ENCODE measurements at places on chromosomes 11 and 22.

GRCh38 chr11:82701847-82702520, 31.7 kb downstream of the FAM181B start:
- DNase-seq = no peak

DNA sequence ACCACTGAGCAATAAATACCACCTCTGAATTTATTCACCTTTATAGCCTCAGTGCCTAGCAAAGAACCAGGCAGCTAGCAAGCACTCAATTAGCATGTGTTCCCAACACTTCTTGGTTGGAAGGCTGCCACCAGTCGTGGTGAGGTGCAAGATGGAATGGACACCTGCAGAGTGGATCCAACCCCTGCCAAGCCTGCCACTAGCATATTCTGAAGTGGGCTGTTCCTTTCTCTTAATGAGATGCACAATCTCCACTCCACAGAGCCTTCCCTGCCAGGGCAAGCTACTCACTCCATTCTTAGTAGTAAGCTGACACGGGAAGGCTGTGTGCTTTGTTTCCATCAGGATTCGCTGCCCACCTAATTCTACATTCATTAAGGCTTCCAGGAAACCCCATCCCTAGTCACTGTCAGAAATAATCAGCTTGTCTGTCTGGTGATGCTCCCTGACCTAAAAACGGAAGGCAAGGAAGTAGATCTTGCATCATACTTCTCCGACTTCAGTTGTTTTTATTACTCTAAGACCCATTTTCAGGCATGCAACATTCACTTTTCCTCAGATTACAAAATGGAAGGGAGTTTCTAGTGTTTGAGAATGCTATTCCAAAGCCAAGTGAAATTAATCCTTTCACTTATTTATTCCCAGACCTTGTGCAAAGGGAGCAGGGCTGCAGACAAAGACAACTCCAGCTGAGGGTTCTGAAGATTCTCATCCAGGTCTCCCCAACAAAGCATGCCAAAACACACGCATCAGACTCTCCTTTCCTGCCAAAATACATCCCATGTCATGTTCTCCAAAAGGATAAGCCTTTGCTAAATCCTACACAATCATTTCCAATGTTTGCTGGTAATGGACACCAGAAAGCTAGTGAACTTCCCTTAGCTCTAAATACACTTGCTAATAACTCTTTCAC, 128.0 kb downstream of the TENM4 start:
- no peak for DNase-seq

GRCh38 chr11:116422556-116422955, 350.2 kb downstream of the BUD13 start:
- no peak for DNase-seq

DNA sequence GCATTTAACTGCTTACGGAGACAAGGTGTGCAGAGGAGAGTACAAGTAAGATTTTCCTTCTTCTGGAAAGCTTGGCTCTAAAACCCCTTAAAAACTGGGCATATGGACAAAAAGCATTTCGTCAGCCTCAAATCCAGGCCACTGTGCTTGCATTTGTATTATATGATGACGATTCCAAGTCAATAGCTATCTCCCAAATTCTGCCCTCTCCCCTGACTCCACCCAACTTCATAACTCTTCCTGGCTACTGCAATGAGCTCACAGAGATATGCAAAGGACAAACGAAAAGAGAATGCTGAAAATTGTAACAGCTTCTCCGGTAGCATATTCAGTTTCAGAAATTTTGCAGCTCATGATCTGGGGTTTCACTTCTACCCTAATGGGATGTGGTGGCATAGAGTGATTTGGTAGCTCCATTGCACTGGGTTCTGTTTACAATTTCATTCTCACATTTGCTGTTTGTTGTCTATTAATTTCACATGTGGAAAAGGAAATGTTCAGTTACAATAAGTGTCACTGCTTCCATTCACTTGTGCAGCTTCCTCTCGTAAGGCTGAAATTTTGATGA, 45.6 kb upstream of the CHRM4 start:
- no peak for DNase-seq

DNA sequence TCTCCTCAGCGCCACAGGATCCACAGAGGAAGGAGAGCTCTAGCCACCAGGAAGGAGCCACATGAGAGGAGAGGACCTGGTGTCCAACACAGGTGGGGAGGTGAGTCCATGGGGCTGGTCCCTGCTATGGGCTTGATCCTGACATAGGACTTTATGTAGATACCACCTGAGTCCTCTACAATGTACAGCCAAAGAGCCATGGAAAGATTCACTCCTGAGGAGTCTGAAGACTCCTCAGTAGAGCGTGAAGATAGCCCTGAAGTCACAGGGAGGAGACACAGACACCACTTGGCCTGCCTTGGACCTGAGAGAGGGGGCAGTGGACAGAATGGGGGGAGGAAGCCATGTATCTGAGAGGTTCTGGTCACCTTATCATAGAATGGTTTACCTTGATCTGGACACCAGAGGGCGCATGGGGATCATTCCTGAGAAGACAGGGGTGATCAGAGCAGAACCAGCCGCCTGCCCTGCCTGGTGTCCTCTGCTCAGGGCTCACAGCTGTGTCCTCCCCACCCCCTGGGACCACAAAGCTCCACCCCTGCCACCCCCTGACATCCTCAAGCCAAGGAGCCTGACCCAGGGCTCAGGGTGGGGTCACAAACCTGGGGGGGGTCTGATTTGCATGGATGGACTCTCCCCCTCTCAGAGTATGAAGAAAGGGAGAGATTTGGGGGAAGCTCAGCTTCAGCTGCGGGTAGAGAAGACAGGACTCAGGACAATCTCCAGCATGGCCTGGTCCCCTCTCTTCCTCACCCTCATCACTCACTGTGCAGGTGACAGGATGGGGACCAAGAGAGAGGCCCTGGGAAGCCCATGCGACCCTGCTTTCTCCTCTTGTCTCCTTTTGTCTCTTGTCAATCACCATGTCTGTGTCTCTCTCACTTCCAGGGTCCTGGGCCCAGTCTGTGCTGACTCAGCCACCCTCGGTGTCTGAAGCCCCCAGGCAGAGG, 77.0 kb downstream of the ZNF280B start:
- peak; percentile 77 for DNase-seq

GRCh38 chr22:49953027-49953679, 7.4 kb upstream of the PIM3 start:
- DNase-seq = no peak

DNA sequence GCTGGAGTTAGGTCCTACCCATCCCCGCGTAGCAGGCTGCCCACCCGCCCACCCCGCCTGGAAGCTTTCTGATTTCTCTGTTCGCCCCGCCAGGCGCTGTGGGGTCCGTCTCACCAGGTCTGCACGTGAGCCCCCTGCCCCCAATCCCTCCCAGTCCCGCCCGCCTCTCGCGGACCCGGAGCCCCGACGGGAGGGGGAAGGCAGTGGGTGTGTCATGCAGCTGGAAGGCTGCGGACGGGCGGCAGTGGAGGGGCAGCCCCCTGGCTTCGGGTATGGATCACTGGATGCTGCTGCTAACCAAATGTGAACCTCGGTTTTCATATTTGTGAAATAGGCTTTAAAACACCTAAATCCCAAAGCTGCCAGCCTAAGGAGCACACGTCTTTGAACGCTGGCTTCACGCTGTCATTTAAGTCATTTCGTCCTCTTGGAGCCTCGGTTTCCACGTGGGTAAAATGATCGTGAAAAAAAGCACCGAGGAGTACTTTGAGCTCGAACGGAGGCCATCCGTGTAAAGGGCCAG, 568 bp upstream of the BIK start:
- no peak for DNase-seq

GRCh38 chr22:22810471-22810870, 77.1 kb upstream of the IGLL5 start:
- DNase-seq = no peak

DNA sequence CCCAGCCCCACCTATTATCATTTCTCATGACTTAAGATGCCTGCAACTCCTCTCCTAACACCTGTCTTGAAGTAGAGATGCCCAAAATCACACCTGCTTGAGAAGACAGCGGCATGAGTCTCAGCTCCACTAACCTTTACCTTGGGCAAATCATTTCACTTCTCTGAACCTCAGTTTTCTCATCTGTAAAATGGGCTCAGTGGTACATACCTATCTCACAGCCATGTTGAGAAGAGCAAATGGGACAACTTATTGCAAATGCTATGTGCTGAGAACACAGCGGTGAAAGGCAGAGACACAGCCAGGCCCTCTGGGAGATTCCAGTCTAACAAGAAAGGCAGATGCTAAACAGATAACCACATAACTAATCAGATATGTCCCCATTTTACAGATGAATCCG, 7.8 kb downstream of the TST start:
- DNase-seq = no peak

GRCh38 chr22:46971099-46971763, 208.8 kb downstream of the TBC1D22A start:
- DNase-seq = peak; percentile 53

DNA sequence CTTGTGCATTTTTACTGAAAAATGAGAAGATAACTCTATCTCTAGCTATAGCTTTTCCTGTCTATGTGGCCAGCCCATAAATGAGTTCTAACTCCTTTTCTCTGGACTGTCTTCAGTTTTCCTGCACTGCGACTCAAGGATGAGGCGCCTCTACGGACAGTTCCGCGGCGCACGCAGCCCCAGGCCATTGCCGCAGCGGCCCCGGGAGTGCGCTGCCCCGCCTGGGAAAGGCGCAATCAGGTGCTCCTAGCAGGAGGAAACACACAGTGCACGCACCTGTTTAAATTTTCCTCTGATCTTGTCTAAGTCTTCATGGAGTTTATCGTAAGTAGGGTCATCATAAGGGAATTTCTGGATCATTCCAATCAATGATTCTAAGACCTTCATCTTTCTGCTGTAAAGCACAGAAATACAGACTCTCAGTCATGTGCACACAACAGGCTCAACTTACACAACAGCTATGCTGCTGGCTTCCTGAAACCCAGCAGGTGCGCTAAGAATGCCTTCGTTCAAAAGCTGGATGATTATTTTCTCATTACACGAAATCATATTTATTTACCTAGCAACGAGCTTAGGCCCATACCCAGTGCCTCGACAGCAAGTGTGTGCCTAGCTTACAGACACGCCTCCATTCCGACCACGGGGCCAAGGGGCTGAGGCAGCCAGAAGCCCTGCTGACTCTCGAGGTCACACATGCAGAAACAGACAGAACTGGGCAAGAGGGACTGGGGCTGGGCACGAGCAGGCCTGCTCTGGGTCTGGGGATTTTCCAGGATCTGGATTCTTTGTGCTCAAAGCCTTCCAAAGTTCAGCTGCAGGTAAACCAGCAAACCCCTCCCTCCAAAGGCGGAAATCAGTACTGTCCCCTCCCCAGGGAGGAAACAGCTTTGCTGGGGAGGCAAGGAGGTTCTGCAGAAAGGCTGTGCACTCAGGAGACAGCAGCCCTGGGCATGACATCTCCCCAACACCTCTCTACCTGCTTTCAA, 7.2 kb downstream of the LTO1 start:
- no peak for DNase-seq

DNA sequence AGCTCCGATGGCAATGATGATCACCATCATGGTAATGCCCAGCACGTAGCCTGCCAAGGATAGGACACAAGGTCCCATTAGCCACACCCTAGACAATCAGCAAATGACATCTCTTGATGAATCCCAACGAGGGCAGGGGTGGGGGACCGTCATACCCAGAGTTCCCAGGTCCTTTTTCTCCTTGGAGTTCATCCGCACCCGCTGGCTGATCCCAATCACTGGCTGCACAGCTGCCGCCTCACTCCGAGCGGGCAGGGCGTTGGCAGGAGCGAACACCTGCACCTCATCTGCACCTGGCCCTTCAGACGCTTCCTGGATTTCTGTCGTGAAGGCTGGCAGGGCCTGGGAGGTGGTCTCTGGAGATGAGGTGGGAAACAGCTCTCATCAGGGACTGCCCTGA, 2.9 kb downstream of the PIK3IP1 start:
- no peak for DNase-seq

All from sciatic nerve (tissue), 2 donors.